ENCODE measurements at places on chromosomes 2 and 18.

DNA sequence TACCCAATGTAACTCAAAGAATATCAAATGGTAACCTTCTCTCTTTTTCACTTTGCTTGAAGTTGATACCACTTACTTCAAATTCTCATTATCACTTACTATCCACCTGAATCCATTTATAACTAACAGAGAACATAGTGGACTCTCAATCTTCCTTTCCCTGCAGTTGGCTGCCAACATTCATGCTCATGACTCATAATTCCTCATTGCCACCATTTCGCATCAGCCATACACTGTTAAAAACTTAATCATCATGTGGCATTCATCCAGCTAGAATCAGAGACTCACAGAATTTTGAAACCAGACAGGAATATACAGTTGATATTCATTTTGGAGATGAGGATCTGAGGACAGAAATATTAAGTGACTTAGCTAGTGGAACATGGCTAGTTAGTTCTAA, 56.8 kb downstream of the SLC4A10 start:
- DNase-seq, result no peak

DNA sequence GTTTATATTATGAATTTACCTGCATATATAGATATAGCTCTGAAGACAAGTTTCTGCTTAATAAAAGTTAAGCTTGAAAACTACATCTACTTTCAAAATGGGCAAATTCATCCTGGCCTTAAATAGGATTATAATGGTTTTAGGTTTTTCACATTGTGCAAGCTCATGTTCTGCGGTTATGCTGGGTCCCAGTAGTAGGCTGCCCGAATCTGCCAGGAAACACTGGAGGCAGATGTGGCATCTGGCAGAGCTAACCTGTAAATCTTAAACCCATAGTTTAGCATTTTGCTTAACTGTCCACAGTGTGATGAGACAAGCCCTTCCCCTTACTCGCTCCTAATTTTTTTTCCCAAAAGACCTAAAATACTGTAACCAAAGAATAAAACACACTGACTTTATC, 234.2 kb downstream of the TCF4 start:
- DNase-seq, result no peak

GRCh38 chr2:163155279-163155883, 316.8 kb upstream of the KCNH7 start:
- no peak for DNase-seq

GRCh38 chr2:10132596-10132995, 10.1 kb downstream of the RRM2 start:
- no peak for DNase-seq

DNA sequence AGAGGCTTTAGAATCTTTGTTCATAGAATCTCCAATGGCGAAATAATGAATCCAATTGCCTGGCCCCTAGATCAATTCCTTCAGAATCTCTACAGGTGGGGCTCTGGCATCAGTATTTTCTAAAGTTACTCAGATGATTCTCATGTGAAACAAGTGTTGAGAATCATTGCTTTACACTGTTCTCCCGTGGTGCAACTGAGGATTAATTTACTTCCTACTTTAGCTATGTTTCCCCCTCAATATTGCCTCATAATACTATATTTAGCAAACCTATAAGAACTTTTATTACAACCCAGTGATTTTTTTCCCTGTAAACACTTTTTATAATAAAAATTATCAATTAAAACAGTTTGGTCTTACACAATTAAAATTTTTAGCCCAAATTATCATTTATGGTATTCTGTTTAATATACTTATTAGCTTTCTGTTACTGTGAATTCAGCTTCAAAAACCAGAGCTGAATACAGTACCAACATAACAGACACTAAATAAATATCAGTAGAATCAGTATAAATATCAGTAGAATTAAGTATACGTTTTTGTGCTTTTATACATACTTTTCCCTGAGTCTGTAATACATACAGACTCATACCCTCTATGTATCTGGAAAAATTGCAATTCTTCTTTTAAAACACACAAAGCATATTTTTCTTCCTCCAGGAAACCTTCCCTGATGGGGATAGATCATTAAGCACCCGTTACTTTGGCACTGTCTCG, 20.8 kb downstream of the SLC38A11 start:
- no peak for DNase-seq

GRCh38 chr2:220394433-220394832, 767.0 kb downstream of the SLC4A3 start:
- no peak for DNase-seq

DNA sequence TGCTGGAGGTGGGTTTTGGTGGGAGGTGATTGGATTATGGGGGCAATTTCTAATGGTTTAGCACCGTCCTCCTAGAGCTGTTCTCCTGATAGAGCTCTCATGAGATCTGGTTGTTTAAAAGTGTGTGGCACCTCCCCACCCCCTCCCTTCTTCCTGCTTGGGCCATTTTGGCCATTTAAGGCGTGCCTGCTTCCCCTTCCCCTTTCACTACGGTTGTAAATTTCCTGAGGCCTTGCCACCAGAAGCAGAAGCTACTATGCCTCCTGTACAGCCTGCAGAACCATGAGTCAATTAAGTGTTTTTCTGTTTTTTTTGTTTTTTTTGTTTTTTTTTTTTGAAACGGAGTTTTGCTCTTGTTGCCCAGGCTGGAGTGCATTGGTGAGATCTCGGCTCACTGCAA, 335.7 kb upstream of the HS6ST1 start:
- no peak for DNase-seq

All from substantia nigra (tissue), 51 donors.